T-helper 17 cell (primary cell): ENCODE measurements at places on chromosomes 7 and 10.

DNA sequence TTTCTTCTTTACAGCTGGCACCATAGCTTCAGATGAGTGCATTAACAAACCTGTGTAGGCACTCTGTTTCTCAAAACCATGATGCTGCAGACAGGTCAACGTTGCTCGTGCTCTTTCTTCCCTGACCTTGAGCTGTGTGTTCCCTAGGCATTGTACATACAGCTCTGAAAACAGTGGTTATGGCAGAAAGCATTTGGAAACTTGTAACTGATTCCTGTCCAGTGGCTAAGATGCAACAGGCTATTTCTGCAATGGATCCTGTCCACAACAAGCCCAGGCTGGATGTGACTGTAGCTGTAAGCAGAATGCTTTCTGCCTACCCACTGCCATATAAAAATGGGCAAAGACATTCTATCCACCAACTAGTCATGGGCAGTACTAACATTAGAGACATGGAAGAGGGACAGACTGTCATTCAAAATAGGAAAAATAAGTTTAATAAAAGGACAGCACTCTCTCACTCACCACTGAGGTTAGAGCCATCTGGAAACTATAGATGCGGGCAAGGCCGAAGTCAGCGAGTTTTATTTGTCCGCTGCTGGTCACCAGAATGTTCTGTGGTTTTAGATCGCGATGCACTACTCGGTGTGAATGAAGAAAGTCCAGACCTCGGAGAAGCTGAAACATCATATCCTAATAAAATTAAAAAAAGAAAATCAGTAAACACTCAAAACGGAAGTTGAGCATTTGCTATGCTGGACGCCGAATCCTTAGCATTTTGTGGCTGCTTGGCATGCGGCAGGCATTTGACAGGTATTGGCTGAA lies 111.0 kb downstream of the CDK6 start:
- no peak for DNase-seq

GRCh38 chr7:69422574-69422985 lies 175.7 kb upstream of the AUTS2 start:
- DNase-seq: no peak

DNA sequence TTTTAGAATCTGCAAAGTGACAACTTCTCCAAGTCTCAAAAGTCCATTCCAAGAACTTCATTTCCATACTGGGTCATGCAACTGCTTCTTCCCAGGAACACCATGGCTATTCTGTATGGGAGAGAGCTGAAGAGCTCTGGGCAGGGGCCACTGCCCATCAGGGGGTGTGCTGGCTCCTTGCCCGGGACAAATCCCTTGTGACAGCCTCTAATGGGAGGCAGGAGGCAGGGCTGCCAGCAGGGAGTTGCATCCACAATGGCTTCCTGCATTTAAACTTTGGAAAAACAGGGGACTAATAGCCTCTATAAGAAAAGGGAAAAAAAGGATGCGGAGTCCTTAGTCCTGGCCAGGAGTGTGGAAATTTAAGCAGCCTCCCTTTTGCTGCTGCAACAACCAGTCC lies 18.4 kb upstream of the FRMD4A start:
- DNase-seq: no peak

DNA sequence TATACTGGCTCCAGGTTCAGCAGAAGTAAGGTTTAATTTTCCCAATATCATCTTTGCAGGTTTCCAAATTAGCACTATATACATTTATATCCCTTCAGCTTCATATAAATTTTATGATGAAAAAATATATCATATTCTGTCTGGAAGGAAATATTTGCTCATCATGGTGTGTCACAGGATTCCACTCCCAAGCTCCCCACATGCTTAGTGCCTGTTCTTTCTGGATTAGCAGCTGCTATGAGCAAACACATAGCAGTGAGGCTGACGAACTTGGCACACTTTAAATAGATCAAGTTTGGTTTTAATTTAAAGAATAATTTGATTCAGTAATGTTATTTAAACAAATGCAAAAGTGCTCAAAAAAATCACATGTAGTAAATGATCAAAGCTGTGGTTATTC lies 251.9 kb downstream of the AGMO start:
- DNase-seq: no peak

DNA sequence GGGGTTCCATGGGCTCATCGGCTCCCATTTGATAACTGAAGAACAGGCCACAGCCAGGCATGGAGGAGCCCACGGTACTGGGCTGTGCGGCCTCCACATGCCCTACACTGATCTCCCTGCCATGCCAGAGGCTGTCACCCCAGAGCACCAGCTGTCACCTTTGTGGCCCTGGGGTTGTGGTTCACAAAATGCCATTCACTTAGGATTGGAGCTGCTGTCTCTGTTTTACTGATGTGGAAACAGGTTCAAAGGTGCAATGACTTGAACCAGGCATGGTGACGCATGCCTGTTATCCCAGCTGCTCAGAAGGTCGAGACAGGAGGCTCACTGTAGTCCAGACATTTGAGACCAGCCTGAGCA lies 4.3 kb upstream of the UPK3B start:
- no peak for DNase-seq

GRCh38 chr7:135391514-135391913 lies 118.4 kb downstream of the CNOT4 start:
- DNase-seq: no peak

DNA sequence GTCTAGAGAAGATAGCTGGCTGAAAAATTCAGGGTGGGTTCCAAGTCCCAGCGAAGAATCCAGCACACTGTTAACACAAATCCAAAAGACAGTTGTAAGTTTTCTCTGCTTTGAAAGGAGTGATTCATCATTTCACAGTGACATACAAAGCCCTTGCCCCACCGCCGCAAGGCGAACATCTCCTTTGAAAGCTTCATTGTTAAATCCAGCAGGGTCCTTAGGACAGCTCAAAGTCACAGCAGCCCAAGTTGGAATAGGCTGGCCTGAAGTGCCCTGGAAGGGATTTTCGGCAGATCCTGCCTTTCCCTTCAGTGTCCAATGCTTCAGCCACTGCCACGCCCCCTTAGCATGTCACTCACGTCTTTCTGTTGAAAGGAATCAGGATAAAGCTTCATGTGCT lies 526.1 kb downstream of the CALN1 start:
- no peak for DNase-seq

GRCh38 chr7:103989785-103990767 lies 618 bp upstream of the RELN start:
- no peak for DNase-seq

DNA sequence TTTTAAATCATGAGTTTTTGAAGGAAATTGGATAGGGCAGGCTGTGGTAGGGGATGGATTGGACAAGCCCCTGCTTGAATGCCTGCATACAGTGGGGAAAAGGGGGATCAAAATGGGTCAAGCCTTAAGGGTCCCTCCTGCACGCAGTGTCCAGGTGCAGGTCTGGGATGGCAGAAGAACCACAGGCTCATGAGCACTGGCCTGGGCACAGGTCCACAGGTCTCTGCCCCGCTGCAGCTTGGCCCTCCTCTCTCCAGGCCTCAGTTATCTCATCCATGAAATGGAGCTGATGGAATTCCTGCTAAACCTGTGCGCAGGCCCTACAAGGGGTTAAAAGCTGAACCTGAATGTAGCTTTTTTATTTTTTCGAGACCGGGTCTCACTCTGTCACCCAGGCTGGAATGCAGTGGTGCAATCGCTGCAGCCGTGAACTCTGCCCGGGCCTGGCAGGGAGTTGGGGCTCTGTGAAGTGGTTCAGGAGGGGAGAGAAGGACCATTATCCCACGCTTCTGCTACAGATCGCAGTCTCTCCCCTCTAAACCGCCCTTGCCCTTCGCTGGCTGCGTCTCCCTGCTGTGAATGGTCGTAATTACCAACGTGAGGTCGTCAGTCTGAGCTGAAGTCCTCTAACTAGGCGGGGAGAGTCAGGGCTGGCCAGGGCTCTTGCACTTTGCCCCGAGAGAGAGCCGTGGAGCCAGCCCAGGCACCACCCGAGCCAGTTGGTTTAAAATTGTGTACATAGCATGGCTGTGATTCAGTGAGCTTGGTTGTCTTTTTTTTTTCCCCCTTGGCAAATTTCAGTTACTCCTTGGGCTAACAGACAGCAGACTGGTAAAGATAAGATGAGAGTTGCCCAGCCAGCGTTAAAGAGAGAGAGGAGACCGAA lies 77.5 kb upstream of the GTF2I start:
- no peak for DNase-seq
